ENCODE measurements at places on chromosomes 12 and 14. TPM values are rescaled to one million over a fixed set of nuclear protein-coding genes. Genes with fewer than 3 reads are reported as not detected.
A peak's percentile ranks its signal among the peaks of the same experiment; 100 is the strongest.

DNA sequence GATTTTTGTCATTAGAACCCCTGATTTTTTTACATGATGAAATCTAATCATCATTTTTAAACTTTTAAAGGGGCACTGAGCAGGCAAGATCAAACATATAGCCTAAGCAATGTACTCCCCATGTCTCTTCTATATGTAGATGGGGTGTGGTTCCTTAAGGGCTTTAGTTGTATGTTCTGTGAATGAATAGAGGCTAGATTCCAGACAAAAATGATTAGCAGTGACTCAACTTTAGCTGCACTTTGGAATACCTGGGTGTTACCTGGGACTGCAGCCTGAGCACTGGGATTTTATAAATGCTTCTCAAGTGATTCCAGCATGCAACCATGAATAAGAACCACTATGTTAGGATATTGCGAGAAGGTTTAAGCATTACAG, 256.7 kb upstream of the PLEKHG7 start:
- no peak for DNase-seq

DNA sequence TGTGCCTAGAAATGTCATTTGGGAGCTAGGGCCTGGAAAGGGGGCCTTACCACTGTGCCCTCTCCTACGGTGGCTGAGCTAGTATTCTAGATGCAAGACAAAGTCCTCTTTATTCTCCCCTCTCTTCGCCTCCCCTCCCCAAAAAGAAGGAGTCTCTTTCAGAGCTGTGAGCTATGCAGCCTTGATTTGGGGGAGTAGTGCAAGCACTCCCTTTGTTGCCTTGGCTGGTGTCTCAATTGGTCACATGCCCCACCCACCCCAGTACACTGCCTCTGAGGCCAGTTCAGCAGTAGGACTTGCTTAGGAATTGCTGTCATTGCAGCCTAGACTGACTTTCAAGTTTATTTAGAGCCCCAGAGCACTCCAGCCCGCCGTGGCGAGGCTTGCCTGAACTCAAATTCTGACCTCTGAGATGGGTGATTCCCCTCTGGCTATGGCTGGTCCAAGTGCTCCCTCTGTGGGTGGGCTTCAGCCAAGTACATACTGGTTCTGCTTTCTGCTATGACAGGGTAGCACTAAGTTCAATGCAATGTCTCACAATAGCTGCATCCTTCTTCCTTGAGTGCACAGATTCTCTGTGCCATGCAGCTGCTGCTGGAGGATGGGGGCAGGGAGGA, 37.0 kb upstream of the FBXO33 start:
- no peak for DNase-seq

DNA sequence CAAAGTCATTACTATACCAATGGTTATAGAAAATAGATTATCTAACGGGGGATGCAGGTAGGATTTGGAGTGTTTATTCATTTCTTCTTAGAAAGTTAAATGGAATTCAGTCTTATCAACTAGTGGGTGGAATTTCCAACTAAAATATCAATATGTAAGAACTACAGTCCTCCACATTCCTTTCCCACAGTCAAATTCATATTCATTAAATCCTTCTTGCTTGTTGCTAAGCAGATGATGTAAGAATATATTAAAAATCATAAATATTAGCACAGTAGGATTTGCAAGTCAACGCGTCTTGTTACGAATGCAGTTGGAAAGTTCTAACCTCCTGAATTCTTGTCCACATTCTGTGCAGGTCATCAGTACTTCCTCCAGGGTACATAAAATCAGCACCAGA, 259.2 kb downstream of the CPNE8 start:
- no peak for DNase-seq

GRCh38 chr12:132075026-132075713, 68.9 kb downstream of the DDX51 start:
- DNase-seq: no peak

DNA sequence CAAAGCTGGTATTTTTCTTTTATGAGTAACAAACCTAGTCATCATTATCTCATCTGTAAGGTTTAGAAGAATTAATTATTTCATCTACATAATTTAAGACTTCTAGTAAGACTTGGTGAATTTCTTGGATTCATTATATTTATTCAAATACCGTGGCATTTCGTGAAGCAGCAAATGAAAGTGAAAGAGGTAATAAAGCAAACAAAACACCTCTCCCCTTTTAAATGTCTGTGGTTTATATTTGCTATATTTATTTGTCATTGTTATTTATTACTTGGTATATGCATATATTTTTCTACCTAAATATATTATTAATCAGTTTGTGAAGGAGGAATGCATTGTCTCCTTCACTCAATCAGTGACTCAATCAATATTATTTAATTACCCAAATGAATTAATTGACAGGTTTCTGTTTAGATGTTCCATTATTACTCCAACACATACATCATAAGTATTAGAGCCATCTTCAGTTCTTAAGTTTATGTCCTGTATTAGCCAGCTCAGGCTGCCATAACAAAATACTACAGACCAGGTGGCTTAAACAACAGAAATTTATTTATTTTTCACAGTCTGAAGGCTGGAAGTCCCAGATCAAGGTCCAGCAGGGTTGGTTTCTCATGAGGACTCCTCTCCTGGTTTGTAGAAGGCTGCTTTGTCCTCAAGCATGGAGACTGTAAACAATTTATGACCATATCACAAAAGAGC, 6.6 kb downstream of the CFAP54 start:
- no peak for DNase-seq

GRCh38 chr12:51081421-51081820, 2.0 kb downstream of the CSRNP2 start:
- DNase-seq: no peak

DNA sequence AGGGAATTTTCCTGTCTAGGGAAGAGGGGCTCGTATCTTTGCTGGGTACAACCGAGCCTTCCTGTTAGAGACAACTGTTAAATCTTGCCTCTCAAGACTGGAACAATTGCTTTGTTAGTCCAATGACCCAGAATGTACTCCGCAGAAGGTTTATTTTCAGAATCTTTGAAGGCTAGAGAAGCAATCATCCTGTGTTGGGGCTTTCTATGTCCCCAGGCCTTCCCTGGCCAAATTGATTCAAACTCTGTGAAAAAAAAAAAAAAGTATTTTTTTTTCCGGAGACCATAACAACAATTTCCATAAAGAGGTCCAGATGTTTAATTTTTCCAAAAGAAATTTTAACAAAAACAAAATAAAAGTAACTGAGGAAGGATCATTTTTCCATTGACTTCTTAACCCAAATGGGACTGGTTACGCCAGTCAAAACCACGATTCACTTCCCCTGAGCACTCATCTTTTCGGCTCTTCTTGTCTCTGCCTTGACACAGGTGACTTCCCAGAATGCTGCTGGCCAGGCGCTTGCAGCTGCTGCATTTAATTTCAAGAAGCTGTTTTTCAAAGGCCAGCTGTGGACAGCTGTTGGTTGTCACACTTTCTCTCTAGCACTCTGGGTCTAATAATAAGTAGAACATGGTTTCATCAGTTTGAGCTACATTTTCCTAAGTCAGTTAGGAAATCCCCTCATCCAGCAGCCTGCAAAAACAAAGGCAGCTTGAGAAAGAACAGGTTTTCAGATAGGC, 81.6 kb upstream of the MANSC4 start:
- DNase-seq: peak; percentile 59

GRCh38 chr12:65858831-65859230, 34.5 kb downstream of the HMGA2 start:
- peak; percentile 72 for DNase-seq

DNA sequence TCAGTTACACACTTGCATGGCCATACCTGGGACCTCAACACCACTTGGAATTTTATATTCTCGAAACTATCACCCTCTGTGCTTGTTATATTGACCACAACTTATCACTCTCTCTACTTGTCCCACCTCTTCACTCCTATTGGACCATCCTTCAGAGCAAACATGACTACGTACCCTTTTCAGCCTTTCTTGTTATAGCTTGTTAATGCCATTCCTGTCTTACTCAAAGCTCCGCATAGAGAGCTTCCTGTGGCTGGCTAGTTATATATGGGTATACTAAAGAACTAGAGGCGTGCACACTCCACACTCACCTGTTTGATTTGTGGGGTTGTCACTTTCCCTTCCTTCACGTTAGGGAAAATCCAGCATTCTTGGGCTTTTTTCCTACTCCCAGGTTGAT, 26.3 kb upstream of the FRS2 start:
- no peak for DNase-seq

HECTD4 gene
- total RNA-seq: 11.9 TPM

TAS2R20 gene
- 3.9 TPM for total RNA-seq

P3H3 gene
- 27.8 TPM for total RNA-seq
